ENCODE measurements at places on chromosomes 3 and 15.

DNA sequence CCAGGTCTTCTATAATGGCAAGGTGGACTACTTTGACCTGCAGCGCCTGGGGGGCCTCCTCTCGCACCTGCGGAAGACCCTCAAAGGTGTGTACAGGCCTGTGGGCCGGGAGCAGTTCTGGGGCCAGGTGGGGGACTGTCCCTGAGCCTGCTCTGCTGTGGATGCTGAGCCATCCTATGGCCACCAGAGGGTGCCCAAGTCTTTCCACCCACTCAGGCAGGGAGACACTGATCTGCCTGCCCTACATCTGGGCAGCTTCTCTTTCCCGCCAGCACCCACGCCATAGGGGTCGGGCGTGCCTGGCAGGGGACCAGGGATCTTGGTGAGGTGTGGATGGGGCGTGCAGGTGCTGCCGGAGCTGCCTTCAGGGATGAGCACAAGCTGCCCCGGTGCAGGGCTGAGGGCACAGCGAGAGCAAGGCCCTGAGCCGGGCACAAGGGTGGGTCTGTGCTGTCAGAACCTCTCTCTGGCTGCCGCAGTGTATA is 14.1 kb downstream of the RNF123 start:
- DNase-seq, result peak; percentile 71

DNA sequence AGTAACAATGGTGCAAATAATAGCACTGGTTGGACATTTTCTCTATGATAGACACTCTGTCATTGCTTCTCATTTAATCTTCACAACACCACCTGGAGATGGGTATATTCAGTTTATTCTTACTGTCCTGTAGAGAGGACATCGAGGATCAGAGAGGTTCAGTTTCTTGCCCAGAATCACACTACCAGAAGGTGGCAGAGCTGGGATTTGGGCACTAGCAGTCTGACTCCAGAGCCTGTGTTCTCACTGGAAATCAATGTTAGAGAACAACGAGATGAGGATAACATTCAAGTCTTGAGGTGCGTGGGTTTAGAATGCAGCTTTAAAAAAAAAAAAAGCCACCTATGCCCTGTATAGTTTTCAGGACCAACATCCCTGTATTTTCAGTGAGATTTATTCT is 127.8 kb downstream of the SYNPR start:
- DNase-seq, result no peak

GRCh38 chr3:52218937-52219650 is 6.4 kb downstream of the TLR9 start:
- no peak for DNase-seq

DNA sequence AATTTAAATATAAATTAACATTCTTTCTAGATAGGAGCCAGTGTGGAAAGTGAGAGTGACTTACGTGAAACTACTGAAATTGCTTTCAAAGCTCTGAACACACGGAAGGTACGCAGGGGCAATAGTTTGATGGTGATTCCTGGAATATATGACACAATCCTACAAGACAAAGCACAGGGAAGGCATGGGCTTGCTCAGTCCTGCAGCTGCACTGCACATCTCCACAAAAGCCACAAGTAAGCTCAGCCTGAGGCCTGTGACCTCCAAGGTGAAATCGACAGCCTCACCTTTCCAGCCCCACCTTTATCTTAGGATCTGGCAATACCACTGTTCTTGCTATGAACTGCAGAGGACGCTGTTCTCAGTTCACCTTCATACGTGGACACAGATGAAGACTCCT is 109.3 kb upstream of the SCN10A start:
- DNase-seq, result no peak

- no peak for DNase-seq
Measured at GRCh38 chr3:179769411-179770247, 116.8 kb downstream of the USP13 start.

GRCh38 chr3:144314946-144315345 is 343.3 kb downstream of the DIPK2A start:
- DNase-seq, result no peak

- DNase-seq, result no peak
Measured at GRCh38 chr3:61938878-61939549, 377.6 kb downstream of the PTPRG start.

GRCh38 chr15:86645925-86646500 is 566.3 kb downstream of the AGBL1 start:
- DNase-seq, result no peak

GRCh38 chr15:67025719-67026609 is 39.4 kb upstream of the SMAD3 start:
- no peak for DNase-seq

- DNase-seq, result no peak
Measured at GRCh38 chr15:28902856-28903255, 17.1 kb downstream of the APBA2 start.

DNA sequence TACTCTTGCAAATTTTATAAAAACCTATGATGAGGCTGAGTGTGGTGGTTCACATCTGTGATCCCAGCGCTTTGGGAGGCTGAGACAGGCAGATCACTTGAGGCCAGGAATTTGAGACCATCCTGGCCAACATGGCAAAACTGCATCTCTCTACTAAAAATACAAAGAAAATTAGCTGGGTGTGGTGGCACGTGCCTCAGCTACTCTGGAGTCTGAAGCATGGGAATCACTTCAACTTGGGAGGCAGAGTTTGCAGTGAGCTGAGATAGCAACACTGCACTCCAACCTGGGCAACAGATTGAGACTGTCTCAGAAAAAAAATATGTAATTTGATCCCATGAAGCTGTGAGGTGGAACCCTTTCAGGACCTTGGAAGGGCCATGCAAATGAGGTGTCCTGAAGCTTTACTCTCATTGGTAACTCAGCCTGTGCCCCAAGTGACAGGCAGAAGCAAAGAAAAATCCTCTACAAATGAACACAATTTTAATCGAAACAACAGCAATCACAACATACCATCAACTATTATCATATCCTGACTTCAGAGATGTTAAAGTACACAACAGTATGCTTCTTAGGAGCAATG is 84.6 kb upstream of the CDV3 start:
- no peak for DNase-seq

DNA sequence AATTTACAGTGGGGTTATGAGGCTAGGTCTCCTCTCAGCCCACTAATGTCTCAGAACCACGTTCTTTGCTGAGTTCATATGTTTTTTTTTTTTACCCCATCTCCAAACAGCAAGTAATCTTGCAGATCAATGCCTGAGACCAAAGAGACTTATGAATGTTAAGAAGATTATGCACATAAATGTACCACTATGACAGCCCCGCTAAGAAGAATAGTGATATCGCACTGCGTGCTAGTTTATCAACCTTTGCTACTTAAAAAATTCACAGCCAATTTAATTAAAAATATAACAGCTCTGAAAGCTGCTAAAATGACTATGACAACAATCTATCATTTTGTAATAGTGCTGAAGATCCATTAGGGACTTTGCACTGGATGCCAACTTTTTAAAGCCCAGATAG is 739.0 kb upstream of the CFAP20DC start:
- DNase-seq, result no peak

GRCh38 chr3:139198929-139199328 is 144.9 kb upstream of the MRPS22 start:
- DNase-seq, result no peak

DNA sequence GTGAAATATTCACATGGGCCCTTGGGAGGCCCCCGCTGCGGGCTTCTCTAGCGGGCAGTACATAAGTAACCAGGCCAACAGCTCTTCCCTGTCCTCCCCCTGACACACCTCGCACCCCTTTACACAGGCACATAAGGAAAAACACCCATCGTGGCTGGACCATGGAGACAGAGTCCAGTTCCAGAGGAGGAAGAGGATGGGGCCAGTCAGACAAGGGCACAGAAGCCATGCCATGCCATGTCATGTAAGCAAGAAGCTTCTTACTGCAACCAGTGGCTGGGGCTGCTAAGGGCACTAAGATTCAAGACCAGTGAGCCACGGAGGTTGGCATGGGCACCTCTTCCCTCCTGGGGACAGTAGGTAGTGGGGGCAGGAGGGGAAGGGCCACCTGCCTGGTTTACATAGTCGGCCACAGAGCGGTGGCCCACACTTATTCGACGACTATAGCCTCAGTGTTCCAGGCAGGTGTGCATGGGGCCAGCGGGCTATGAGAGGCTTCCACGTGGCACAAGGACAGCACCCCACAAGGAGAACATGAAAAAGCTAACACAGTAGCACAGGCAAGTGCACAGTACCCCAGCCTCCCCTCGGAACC is 5.7 kb upstream of the CYP11A1 start:
- DNase-seq, result no peak

- no peak for DNase-seq
Measured at GRCh38 chr15:81313686-81314085, 10.3 kb downstream of the STARD5 start.

- no peak for DNase-seq
Measured at GRCh38 chr3:168325684-168326083, 230.0 kb upstream of the GOLIM4 start.

DNA sequence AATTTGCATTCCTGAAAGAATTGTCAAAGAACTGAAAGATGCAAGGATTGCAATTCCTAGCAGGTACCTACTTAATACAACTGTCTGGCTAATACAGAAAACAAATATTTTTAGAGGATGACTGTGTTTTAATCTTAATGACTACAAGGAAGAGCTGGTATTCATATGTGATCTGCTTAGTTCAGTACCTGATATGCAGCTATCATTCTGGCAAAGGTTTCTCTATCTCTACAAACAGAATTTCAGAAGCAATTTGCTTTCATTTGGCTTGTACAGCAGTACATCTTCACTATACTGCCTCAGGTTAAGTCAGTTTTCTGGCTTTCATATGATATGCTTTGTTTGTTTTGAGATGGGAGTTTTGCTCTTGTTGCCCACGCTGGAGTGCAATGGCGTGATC is 51.3 kb downstream of the TBL1XR1 start:
- peak; percentile 42 for DNase-seq

GRCh38 chr15:101293122-101293521 is 1.9 kb downstream of the SNRPA1 start:
- no peak for DNase-seq

- no peak for DNase-seq
Measured at GRCh38 chr3:122301063-122301462, 24.0 kb upstream of the CSTA start.

GRCh38 chr3:34140616-34141015 is 342.2 kb downstream of the PDCD6IP start:
- no peak for DNase-seq

GRCh38 chr15:29900237-29901189 is 78.2 kb upstream of the TJP1 start:
- no peak for DNase-seq

- no peak for DNase-seq
Measured at GRCh38 chr3:131561511-131561910, 58.7 kb upstream of the MRPL3 start.

GRCh38 chr3:123158899-123159390 is 42.8 kb upstream of the SEC22A start:
- DNase-seq, result no peak

- no peak for DNase-seq
Measured at GRCh38 chr3:196694941-196695848, 16.9 kb downstream of the CEP19 start.

GRCh38 chr15:56307180-56307579 is 58.0 kb upstream of the TEX9 start:
- DNase-seq, result no peak

GRCh38 chr3:146159616-146160320 is 1.2 kb downstream of the PLOD2 start:
- no peak for DNase-seq

DNA sequence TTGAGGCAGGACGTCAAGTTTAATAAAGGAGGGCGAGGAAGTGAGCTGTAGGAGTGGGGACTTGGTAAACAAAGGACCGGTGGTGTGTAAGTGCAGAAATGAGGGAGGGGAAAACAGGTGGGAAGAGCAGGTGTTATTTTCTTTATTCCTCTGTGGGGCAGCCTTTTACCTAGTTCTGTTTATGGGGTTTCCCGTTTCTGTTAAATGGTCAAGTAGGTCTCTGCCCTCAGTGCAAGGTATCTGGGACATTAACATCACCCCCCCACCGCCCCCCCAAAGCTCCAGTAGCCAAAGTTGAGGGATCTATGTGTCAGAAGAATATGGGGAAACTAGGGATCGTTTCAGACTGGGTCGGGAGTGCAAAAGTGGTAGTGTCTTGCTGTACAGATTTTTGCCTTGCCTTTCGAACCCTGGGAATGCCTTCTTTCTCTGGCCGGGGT is 893 bp downstream of the MGA start:
- DNase-seq, result no peak

DNA sequence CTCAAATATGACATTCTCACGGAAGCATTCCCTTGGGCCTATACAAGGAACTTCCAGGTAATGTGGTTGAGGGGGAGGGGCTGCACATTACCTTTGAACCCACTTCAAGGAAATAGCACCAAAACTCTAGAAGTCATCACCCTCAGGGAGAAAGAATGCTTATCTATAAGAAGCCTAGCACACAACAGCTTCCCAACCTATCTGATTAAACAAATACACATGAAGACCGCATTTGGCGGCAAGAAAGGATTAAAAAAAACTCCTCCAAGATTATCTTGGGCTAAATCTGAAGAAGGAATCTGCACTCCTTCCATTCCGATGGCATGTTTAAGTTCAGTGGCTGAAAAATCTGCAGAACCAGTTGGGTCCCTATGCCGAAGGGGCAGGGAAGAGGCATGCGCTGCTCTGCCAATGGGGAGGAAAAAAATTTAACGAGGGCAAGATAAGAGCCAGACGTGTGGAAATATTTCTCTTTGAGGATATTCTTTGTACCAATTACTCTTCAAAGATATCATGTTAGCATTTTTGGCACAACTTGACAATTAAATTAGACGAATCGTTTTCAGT is 82.0 kb upstream of the WNT5A start:
- DNase-seq, result no peak

- no peak for DNase-seq
Measured at GRCh38 chr15:25761971-25762662, 101.0 kb downstream of the ATP10A start.

DNA sequence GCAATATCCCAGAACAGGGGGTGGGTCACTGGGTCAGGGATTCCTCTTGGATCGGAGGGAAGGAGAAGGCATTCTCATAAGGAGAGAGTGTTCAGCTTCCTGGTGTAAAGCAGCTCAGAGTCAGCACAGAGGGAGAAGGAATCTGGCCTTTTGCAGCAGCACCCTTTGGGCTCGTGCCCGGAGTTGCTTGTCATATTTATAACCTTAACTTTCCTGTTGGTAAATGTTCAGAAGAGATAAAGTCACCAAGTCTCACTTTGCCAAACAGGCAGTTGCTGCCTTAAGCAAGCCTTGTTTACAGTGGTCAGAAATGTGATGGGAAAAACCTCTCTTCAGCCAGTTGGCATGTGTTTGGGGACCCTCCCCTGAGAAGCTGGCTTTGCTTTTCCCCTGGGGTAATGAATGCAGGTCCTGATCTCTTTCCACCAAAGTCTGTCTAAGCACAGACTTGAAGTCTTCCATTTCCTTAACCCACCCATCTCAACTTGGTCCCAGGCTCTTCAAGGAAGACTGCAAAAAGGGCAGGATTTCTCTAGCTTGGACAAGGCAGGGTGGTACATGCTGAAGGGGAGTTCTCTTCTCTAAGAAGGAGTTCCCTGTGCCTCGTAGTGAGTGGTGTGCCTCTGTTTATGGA is 206.9 kb upstream of the BHLHE40 start:
- DNase-seq, result no peak

- peak; percentile 46 for DNase-seq
Measured at GRCh38 chr15:77907824-77908751, 169.4 kb downstream of the TBC1D2B start.

Measured in CD4-positive, CD25-positive, alpha-beta regulatory T cell (primary cell).